Cerebellar cortex (tissue), 1 donor: ENCODE measurements at places on chromosomes 16 and 17.

DNA sequence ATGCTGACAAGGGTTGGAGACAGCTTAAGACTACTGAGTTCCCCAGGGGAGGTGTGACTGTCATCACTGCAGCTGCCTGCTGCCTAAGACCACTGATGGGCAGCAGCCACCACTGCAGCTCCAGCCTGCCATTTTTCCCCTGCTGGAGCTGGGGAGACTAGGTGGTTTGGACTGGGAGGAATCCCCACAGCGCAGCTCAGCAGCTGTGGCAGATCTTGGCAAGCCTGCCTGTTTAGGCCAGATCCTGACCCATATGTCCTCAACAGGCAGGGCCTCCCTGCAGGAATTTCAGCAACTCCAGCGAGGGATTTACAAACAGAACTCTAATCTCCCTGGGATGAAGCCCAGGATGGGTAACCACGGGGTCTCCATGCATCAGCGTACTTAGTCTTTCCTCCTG, 356.4 kb upstream of the TOM1L1 start:
- no peak for DNase-seq

GRCh38 chr17:79986411-79987186, 49.1 kb downstream of the TBC1D16 start:
- DNase-seq: no peak

DNA sequence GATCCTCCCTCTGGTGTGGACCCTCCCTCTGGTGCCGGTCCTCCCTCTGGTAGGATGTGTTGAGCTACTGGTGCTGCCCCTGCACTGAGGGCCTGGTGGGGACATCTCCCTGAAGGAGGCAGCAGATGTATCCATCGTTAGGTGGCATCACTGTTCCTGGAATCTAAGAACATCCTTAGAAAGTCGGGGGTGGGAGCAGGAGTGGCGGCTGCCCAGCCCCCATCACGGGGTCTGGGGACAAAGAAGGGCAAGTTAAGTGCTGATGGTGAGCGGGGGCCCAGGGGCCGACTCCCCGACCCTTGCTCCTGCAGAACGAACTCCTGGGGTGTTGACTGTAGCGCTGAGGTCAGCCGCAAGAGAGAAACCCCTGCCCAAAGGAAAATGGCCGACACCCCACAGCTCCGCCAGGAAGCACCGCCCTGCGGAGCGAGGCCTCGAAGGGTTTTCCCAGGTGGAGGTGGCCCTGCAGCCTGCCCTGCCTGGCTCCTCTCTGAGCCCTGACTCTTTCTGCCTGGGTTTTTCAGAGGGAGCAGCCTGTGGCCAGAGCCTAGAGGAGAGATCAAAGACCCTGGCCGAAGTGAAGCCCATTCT, 5.5 kb downstream of the CTU2 start:
- no peak for DNase-seq

DNA sequence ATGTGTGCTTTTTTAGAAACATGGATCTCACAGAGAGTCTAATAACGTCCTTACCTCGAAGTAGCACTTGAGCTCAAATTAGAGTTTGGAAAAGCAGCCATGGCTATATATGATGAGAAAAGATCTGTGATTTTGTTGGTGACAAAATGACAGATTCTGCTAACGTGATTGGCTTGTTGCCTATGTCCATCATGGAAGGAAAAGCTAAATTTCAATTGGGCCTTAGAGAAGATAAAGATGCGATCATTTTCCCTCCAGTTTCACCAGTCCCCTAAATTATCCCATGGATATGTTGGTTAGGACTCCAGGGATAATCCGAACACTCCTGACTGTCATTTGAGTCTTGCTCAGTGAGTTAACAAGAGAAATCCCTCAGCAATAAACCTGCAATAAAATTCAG, 175.8 kb downstream of the C16orf95 start:
- DNase-seq: no peak

- no peak for DNase-seq
Observed at GRCh38 chr17:32019228-32019627, 12.0 kb downstream of the LRRC37B start.

- no peak for DNase-seq
Observed at GRCh38 chr17:16973760-16974540, 2.0 kb upstream of the TNFRSF13B start.

GRCh38 chr17:58996968-58997367, 109.7 kb downstream of the TRIM37 start:
- DNase-seq: no peak

DNA sequence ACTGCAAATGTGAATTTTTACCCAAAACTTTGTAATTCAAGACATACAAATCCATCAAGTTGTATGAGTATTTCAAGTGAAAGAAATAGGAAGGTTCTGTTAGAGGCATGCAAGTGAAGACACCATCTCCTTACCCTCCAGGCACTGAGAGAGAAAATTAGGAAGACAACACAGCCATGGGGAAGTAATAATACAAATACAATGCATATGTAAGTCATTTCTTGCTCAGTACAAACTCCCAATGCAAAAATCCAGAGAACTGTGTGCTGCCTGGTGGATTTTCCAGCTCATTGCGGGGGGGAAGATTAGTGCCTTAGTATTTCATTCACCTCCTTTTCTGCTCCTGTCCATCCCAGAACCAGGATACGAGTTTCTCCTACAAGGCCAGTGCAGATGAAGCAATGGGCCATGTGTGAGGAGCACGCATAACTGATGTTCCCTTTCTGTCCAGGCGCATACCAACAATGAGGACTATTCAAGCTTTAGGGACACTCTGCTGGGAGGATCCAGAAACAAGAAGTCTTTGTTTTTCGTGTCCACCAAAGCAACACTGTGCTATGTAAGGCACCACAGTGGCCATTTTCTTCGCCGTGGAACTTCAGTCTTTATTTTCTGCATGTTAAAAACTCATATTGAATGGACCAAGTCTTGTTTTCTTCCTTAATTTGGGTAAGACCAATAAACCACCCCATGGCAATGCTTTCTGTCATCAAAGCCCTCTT, 143.7 kb upstream of the RCVRN start:
- peak; percentile 12 for DNase-seq
